Stimulated activated CD4-positive, alpha-beta T cell treated with anti-CD3 and anti-CD28 coated beads, Interleukin-15, amount 100 ng/mL, for 1 hour (primary cell): ENCODE measurements at places on chromosomes 2 and 18.

- DNase-seq: no peak
These were observed 284.6 kb downstream of the MBD5 start for GRCh38 chr2:148305476-148305875.

GRCh38 chr18:2173486-2173885 is 397.8 kb downstream of the METTL4 start:
- DNase-seq: no peak

GRCh38 chr2:126664639-126665038 is 8.7 kb downstream of the GYPC start:
- no peak for DNase-seq

DNA sequence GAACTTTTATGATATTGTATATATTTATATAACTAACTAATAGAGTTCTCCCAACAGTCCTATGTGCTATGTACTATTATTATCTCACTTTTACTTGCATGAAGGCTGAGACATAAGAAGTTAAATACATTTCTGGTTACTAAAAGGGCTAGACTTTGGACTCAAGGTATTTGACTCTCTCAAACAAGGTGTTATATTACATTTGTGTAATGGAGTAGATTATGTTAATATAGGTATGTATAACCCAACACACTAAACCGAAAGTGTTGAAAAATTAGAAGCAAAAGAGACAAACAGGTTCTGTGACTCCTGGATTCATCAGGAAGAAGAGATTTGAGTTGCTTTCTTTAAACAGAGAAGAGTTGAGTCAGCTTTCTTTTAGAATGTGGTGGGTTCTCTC is 733.6 kb upstream of the ZEB2 start:
- no peak for DNase-seq

DNA sequence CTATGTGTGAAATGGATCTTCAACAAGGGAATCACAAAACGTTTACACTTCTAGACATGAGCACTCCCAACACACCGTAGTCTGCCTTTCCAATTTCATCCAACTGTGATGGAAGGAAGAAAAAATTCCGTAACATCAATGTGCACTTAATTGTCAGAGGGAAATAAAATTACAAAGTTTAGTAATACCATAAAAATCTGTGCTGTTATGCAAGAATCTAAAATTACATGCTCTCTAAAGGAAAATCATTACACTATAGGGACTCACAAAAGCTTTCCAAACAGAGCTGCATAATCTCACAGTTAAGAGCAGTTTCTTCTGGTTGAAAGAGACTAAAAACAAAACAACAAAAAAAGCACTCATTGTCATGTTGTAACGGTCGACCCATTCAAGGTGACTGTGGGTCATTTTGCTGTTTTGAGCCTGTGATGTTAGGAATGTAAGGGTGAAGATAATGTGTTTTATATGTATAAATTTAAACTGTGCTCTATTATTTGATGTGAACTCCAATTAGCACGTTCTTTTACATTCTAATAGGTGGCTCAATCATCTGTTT is 698.0 kb downstream of the TDRD15 start:
- no peak for DNase-seq

DNA sequence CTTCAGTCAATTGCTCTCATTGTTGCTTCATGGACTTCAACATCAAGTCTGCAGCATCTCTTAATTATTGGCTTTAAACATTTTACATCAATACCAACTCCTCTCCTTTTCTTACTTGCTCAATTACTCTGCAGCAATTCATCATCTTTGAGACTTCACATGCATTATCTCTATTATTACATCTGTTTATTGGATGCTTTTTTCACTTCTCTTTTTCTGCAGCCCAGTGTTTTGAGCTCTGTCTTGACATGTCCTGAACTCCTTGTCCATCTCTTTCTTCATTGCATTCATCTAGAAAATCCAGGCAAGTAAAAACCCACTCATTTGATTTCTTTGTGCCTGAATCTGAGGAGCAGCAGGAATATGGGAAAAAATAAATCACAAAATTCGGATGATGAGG is 647.9 kb downstream of the PLCL1 start:
- no peak for DNase-seq

DNA sequence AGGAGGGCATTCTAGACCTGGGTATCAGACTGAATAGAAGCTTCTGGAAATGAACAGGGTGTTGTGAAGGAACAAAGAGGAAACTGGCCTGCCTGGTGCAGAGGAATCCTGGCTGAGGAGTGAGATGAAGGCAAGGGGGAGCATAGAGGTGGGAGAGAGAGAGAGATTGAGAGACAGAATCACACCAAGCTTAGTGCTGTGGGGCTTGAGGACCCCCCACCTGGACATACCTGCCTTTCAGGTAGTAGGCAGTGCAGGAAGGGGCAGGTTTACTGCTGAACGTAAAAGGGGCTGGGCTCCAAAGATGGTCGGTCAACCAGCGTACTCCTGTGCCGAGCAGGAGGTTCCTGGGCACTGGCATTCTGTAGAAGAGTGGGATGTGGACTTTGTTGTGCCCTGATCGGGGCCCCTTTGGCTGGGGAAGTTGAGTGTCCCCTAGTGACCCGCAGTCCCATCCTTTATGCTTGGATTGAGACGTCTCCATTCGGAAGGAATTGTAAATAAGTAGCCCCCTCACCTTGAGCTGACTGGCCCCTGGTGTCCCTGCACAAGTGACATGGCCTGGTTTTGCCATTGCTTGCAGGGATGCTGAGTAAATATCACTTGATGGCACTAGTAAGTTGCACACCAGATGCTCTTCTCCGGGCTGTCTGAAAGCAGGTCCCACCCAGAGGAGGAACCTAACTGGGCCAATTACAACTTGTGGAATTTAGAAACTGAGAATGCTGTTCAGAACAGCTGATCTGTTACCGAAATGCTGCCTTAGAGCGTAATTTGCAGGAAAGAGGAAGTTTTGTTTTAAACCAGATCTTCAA is 1.4 kb downstream of the UBE2F start:
- peak; percentile 14 for DNase-seq

DNA sequence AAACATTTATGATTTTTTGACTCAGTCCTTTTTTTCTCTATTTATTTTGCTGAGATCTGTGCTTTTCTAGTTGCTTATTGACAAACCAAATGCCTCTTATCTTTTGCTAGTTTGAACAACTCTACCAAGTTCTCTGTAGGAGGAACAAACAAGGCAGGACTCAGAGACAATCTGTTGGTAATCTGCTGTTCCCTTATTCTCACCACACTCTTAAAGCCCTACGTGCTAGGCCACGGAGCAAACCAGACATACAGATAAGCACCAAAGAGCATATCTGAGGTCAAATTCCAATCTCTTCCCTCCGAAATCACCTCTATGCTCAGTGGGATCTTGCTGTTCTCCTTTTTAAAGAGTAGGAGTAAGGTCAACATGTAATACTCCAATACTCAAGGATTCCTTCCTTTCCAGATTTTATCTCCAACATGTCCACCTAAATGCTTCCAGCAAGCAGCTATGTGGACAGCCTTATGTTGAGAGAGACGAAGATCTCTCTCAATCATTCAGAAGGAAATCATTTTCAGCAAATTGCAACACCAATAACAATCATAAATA is 18.4 kb downstream of the FN1 start:
- no peak for DNase-seq

- no peak for DNase-seq
These were observed 49.0 kb downstream of the MAP2 start for GRCh38 chr2:209472871-209473270.

DNA sequence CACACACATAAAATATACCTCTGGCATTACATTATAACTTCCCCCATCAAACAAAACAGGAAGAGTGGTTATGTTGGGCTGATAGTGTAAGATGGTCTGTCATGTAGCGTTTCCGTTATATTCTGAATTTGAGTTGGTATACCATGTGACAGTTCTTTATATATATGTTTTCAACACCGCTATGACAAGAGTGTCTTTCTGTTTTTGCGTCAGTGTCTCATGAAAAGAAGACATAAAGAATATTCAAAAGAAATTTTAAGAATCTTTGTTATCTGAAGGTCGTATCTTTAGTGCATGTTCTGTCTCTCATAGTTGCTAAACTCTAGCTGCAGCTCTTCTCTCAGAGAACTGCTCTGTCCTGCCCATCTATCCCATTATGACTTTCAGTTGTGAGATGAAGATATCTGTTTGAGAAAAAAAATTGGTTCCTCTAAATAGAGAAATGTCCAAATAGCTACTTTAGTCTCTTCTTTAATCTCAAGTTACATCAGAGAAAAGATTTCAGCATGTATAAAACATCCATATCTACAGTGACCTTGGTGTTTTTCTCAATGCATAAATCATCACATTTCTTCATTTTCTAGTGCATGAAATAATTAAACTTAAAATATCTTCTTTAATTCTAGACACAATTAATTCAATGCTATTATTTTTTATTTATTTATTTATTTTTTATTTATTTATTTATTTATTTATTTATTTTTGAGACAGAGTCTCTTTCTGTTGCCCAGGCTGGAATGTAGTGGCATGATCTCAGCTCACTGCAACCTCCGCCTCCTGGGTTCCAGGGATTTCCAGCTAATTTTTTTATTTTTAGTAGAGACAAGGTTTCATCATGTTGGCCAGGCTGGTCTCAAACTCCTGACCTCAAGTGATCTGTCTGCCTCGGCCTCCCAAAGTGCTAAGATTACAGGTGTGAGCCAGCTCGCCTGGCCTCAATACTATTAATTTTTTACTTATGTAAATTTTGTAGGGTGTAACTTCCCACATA is 24.3 kb upstream of the PSME4 start:
- no peak for DNase-seq

- DNase-seq: no peak
These were observed 229.5 kb downstream of the FHOD3 start for GRCh38 chr18:36527051-36527450.

DNA sequence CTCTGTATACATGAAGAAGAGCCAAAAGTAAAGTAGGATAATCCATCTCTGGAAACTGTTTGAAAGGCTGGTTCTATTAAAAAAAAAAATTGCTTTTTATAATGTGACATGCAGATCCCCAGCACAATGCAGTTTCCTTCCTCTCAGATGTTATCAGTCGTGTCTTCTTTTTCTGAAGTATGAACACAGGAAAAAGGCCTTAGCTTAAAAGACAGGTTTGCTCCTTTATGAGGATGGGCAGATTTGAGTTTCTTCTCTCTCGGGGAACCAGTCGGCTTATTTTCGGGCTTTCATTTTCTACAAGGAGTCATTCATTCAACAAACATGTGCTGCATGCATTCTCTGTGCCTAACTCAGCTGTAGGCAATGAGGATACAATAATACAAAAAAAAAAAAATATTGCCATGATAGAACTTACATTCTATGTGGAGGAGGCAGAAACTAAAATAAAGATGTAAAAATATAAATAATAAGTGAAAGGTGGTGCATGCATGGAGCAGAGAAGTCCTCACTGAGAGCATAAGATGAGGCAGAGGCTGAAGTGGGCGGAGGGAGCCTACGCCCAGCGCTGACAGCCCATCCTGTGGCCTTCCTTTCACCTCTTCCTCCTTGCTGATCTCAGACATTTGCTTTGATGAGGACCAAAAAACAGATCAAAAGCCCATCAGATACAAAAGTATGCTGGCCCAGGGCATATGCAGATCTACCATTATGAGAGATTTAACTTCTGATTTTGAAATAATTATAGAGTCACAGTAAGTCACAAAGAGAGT is at the start of gene CD226:
TSS of gene CD226 (minus strand) at position 513 of the 773 bp plus-strand sequence. CDS start at position 46, 467 bp downstream.
- no peak for DNase-seq

DNA sequence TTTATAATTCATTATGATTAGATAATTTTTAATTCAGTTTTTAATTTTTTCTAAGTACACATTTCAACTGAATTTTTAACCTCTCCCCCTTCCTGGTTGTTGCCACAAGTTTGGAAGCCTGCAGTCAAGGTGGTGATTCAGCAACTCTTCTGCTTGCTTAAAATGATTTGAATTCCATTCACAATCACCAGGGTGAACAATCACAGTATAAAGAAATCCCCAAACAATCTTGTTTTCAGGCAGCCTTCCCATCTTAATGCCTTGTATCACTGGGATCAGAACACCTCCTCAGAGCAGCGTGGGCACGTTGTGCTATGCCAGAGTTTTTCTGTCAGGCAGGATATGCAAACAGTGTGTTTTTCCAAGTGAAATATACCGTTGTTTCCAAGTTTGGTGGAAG is 46.7 kb upstream of the BARD1 start:
- DNase-seq: no peak

DNA sequence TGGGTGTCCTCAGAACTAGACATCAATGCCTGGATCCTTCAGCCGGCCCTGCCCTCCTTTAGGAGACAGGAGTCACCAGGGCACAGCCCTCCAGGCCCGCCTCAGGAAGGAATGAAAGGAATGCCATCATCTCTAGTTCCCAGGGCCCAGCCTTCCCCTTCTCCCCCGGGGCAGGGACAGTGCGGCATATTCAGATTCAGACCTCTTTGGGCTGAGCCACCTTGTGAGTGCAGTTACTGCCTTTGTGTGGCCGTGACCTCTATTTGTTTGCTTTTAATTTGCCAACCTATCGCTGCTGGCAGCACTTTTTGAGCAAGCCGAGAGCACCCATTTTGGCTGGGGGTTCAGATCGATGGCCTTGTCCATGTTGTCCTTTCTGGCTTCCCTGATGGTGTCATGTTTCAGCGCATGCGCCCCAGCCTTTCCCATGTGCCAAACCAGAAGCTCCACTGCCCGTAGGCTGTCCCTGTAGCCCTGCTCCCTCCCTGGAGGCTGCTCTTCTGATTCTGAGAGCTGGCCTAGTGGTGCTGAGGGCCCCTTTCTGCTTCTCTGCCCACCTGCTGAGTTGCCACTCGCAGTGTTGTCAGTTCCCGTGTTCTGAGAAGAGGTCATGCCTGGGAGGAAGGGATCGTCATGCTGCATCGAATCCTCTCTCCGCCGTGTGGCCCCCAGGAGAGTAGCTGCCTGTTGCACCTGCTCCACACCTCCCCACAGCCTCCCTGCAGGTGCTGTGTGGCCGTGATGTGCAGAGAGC is 10.9 kb downstream of the ANKRD23 start:
- DNase-seq: no peak

DNA sequence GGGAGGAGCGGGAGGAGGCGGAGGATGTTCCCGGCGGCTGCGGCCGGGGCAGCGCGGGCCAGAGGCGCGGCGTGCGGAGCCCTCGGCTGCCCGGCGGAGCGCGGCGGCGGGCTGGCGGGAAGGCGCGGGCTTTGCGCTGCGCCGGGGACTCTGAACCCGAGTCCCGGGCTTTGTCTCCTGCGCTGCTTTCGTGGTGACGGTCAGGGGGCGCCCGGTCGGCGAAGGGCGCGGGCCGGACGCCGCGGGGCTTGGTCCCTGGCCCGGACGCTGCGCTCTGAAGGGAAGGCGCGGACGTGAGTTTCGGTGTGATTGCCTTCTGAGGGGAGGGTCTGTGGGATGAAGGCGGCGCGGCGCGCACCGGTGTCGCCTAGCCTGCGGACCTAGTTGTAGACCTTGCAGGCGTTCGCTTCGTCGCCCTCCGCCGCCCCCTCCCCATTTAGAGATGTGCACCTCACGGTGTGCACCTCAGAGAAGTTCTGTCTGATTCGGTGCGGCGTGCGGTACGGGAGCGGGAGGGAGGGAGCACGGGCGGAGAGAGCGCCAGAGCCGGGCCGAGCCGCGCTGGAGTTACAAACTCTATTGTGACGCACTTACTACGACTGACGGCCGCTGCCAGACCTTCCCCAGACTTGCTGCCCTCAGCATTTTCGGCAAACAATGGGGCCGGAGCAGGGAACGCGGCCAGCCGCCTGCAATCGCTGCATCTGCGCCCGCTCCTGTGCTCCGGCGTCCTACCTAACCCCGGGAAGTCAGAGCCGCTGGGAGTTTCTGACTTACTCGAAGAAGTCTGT is 2.1 kb downstream of the BCL2L11 start:
- peak; percentile 10 for DNase-seq

- DNase-seq: no peak
These were observed 125.6 kb downstream of the PLB1 start for GRCh38 chr2:28621172-28622100.

GRCh38 chr2:177211576-177212105 is 953 bp upstream of the HNRNPA3 start:
- no peak for DNase-seq

- no peak for DNase-seq
These were observed 284.6 kb upstream of the CCDC68 start for GRCh38 chr18:55243857-55244256.
